ENCODE measurements at places on chromosomes 3 and 15.

DNA sequence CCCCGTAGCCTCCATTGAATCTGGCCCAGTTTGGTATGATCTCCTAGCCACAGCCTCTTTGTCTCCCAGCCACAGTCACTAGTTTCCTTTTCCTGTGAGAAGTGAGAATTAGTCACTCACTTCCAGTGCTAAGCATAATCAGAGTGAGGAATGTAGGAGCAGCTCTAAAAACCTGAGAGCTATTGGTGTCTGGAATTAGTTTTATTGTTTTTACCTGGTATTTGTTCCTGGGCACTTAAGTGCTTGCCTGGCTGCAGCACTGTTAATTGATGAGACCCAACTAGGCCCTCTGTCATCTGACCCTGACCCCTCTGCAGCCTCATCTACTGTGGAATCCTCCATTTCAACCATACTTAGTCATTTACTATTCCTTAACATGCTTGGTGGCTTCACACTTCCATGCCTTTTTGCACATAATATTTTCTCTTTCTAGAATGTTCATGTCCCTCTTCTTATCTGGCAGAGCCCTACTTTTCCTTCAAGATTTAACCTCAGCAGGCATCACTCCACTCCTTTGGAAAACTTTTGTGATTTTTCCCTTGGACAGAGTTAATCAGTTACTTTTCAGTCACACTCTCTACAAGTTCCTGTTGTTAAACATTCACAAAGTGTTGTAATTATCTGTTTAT is 48.8 kb downstream of the PDE8A start:
- no peak for DNase-seq

GRCh38 chr3:192821161-192821560 is 93.8 kb upstream of the FGF12 start:
- DNase-seq: no peak

GRCh38 chr3:124513610-124513997 is 216.6 kb upstream of the UMPS start:
- no peak for DNase-seq

DNA sequence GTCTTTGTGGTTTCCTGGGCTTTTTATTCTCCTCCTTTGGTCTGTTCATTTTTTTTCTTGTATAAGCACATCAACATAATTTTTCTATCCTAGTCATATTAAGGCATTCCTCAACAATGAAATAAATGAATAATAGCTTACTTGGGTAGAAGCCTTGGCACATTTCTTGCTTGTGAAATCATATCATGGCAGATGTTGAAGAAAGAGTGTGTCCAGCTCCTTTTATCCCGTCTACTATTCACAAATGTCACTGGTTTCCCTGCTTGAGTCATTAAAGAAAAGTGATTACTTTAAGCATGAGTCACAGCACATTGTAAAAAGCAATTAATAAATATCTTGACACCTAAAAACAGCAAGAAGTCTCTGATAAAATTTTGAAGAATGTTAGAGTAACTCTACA is 42.1 kb downstream of the MINAR1 start:
- no peak for DNase-seq

DNA sequence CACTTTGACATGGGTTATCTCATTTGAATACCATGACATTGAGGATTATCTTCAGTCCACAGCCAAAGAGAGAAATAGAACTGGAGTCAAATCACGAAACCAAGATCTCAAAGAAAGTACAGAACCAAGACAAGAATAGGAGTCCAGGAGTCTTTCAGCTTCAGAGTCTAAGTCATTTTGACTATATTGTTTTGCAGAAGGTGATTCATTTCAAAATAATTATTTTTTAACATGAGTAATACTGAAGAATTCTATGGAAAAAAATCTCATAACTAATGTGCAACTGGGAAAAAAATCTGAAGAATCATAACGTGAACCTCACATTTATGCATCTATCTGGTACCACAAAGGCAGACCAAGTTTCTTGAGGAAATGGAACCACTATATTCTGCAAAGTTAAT is 60.3 kb downstream of the UBE3A start:
- no peak for DNase-seq

DNA sequence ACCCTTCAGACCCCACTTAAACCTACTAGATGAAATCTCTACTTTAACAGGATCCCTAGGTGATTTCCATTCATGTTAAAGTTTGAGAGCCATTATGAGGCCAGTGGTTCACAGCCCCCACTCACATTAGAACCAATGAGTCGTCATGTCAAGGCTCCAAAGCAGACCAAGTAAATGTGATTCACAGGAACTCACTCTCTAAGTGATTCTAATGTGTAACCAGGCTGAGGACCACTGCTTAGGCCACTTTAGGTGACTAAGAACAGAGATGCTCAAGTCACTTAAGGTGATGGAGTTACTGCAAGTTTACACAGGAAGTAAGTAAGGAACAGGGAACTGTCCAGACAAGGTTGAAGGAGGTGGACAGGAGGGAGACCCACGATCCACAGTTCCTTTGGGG is 7.7 kb downstream of the GALNT15 start:
- no peak for DNase-seq

DNA sequence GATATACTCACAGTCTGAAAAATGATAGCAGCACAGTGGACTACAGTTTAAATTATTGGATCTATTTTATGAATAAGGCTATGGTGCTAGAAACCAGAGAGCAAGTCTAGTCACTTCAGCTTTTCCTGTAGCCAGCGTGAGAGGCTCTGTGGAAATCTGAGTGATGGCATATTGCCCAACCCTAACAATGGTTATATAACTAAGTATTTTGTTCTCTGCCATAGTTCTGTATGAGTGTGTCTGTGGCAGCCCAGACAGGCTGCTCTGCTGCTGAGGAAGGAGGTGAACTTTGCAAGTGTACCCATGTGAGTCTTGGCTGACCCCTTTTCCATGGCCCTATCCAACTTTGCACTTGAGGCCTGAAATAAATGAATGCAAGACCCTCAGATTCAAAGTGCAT is 105.7 kb downstream of the LRTM1 start:
- no peak for DNase-seq

GRCh38 chr15:80977627-80978036 is 12.0 kb downstream of the MESD start:
- no peak for DNase-seq

DNA sequence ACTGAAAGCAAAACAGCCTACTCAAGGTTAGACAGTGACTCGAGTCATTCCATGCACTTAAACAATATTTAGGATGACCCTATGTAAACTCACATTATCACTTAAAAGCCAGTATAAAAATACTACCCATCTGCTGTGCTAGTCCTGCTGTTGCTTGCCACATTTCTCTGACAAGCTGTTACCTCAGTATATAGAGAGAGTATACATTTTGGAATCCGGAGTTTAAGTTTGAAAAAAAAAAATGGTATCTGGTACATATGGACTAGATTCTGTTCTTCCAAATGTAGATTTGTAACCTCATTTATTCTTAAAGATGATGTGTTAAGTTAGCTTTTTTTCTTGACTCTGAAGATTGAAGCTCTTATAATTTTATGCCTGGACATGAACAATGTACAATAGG is 503.8 kb upstream of the TPRG1 start:
- no peak for DNase-seq

DNA sequence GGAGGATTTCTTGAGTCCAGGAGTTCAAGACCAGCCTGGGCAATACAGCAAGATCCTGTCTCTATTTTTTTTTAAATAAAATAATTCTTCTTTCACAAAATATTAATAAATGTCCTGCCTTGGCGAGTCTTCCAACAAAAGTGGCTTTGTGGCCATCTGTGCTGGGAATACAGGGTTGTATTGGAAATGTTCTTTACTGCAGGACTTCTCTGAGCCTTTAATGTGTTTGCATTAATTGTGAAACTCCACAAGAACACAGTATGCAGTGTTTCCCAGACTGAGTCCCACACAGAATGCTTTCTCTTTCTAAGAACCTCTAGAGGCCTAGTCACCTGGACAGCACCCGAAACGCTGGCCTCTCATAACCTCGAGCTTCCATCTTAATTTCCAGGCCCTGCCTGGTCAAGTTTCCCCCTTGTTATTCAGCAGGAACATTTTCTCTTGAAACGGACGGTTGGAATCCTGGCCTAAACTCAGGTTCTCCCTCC is 85.4 kb upstream of the ARRDC4 start:
- no peak for DNase-seq

- DNase-seq: no peak
These were observed 318.2 kb upstream of the KCNH8 start for GRCh38 chr3:18830087-18830486.

GRCh38 chr3:98188545-98188944 is 22.0 kb downstream of the OR5H15 start:
- no peak for DNase-seq

- DNase-seq: no peak
These were observed 11.5 kb upstream of the PCSK6 start for GRCh38 chr15:101500865-101501551.

DNA sequence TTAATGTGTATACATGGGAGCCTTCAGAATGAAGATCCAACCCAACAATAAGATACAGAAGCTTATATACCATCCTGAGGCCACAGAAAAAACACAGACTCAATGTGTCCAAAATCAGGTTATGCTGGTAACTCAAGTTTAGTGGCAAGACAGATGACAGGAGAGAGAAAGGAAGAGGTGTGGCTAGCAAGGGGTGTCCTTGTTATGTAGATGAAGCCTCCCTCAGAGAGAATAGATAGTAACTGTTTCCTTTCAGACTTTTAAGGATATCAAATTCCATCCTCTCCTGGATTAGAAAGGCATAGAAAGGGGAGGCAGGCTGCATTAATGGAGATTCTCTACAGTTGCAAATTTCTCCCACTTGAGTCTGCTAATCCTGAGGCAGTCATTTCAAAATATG is 447.4 kb downstream of the GABRB3 start:
- no peak for DNase-seq

Data from stimulated activated CD8-positive, alpha-beta memory T cell treated with anti-CD3 and anti-CD28 coated beads, Interleukin-7, amount 100 ng/mL, for 1 hour (primary cell).